GM10248 (cell line): ENCODE measurements at places on chromosomes 5 and 9.

DNA sequence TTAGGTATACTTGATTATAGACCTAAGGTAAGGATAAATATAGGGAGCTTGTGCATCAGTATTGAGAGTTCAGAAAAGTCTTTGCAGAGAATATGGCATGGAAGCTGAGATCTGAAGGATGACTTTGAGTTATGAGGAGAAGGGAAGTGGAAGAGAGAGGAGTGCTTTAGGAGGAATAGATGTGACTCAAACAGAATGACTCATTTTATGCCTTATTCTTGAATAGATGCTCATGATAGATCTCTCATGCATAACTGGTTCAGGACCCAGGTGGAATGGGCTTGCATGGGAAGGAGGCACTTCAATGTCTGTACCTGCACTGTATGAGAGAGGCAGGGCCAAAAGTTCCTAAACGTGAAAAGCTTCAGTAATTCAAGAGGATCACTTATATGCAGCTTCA lies 103.3 kb downstream of the CWC27 start:
- no peak for DNase-seq

DNA sequence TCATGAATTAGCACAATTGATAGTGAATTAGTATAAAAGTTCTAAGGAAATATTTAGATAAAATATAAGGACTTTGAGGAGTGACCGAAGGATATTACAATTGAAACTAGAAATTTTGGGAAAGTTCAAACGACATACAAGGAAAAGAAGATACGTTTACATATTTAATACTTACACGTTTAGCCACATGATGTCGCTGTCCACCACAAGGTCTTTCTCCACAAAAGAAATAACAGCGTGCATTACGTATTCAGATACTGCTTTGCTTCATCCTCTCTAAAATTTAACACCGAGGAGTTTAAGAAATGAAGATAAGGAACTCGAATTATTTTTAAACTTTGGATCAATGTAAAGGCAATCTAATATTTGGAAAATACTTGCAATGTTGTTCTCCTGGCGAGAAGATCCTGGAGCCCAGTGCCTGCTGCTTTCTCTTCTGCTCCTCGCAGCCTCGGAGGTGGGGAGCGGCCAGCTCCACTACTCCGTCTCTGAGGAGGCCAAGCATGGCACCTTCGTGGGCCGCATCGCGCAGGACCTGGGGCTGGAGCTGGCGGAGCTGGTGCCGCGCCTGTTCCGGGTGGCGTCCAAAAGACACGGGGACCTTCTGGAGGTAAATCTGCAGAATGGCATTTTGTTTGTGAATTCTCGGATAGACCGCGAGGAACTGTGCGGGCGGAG lies at the start of gene PCDHA3:
Gene PCDHA3 (plus strand): TSS at position 242 of the 678 bp plus-strand sequence.
- DNase-seq = no peak

DNA sequence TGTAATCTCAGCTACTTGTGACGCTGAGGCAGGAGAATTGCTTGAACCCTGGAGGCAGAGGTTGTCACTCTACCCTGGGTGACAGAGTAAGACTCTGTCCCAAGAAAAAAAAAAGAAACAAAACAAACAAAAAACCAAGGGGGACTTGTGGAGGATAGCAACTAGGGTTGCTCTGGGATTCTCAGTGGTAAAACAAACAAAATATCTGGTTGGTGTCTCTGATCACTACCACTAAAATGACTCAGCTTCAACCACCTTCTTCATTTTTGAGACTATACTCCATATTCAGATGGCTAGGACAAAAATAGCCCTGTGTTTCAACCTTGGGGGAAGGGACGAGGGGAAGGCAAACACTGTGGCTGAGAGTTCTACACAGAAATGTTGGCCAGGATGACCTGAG lies 110.3 kb downstream of the ARRDC3 start:
- DNase-seq = peak; percentile 58

- DNase-seq = no peak
Measured at GRCh38 chr9:73166468-73166867, 14.8 kb downstream of the ANXA1 start.

DNA sequence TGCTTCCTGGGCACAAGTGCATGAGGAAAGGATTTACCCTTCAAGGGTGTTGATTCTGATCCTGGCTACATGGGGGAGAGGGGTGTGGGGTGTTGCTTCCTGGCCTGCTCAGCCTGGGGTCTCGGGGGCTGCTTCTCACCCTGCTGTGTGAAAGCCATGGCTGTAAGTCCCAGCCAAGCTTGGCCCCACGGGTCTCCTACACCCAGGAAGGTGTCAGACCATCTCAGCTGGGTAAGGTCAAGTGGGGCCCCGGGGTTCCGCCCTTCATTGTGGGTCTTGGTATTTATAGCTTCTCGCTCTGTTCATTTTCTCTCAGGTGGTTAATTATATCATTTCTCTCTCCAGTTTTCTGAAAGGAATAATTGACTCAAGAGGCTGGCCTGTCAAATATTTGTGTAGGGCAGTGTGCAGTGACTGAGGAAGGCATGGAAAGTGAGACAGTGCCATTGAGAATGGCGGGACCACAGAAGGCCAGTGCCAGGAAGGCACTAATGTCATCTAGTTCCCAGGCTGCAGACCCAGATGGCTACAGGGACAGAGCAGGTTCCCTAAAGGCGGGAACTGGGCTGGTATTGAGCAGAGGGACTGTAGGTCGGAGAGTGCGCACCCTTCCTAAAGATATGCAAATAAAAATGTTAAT lies 126.0 kb downstream of the FOXD1 start:
- DNase-seq = no peak

DNA sequence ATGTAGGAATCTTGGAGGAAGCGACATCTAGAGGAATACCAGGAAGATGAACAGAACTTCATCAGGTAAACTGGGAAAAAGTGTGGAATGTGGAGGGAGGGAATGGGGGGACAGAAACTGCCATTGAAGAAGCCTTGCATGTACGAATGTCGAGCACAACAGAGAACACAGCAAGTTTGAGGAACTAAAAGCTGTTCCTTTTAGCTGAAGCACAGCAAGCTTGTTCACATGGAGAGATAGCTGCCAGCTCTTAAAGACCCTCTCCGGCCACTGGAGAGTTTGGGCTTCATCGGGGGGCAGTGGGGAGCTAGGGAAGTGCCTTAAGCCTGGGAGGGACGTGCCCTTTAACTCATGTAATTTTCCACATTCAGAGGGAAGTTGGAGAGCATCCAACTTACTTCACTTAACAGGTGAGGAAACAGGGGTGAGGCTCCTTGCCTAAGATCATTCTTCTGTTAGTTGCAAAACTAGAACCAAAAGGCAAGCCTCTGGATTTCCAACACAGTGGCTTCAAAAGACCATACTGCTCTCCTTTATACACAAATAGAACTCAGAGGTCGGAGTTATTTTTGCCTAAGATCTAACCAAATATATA lies 2.3 kb upstream of the CYFIP2 start:
- no peak for DNase-seq

GRCh38 chr9:4670591-4670990 lies 4.3 kb upstream of the SPATA6L start:
- DNase-seq = no peak
